ENCODE measurements at places on chromosomes 2 and 18.
A peak's percentile ranks its signal among the peaks of the same experiment; 100 is the strongest.

DNA sequence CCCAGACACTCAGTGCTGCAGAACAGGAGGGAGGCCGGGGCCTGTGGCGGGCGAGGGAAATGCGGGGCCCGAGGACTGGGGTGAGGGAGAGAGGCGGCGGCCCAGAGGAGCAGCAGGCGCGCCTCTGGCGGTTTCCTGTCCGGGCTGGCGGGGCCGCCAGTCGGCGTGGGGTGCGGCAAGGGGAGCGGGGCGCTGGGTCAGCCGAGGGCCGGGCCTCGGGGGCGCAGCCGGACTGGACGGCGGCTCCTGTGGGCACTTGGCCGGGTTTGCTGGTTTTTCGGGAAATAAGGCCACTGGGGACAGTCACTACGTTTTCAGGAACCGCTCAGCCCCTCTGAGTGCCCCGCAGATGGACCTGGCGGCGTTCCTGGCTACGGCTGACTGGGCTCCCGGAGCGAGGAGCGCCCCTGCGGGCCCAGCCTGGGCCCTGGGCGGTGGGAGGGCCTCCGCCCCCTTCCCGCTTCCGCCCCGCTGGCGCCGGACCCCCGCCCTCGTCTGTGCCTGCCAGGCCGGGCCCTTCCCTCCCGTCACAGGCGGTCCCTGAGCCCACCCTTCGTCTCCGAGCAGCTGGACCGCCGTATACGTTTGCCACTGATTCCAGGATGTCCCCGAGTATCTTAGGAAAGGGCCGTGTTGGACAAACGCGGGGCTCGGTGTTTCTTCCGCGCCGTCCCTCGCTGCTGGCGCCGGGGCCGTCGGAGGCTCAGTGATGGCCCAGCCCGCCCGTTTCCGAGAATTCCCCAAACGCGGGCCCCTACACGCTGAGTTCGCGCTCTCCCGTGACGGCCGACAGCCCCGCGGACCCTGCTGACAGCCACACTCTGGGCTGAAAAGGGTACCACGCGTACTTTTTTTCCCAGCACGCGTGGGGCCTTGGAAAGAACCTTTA is 84.6 kb downstream of the FAM210A start:
- DNase-seq, result no peak

DNA sequence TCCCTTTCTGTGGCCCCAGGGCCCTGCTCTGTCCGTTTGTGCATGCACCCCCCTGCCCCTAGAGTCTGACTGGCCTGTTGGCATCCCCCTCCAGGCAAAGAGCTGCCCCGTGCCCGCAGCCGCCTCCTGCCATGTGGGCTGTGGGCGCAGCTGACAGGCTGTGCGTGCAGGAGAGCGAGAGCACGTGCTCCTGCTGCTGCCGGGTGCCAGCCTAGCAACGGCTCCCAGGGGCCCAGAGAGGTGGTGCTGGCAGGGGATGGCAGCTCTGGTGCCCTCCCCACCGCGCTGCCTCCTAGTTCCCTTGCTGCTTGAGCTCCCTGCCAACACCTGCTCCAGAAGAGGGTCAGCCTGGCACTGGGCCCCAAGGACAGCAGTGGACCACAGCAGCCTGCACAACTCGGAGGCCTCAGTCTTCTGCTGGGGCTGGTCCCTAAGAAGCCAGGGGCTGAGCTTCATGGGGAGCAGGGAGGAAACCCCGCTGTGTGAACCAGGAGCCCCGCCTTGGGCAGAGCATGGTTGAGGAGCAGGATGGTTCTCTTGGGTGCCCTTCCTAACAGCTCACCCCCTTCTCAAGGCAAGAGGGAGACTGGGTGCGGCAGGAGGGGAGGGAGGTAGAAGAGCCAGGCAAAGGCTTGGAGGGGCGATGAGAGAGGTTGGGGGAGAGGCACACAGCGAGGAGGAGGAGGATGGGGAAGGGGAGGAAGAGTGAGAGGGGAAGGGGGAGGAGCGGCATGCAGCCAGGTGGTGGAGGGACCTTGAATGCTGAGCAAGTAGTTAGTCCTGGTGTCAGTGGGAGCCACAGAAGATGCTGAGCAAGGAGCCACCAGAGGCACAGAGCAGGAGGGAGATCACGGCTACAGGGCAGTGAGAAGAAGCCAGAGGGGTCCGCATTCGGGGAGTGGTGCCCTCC is 23.8 kb upstream of the PTMA start:
- DNase-seq, result no peak

DNA sequence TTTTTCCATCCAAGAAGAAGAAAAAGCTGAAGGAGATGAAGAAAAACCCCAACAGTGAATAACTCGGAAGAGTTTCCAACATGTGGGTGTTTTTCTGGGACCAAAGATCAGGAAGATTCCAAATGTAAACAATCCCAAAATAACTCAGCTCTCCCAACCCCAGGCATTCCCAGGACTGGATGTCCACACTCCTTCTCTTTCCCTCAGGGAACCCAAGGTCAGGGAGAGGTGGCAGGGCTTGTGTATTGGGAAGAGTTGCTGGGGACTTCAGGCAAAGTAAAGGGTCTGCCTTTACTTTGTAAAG is 268.0 kb downstream of the DYSF start:
- DNase-seq, result no peak

- DNase-seq, result no peak
Observed at GRCh38 chr2:170165129-170165528, 12.8 kb upstream of the MYO3B start.

DNA sequence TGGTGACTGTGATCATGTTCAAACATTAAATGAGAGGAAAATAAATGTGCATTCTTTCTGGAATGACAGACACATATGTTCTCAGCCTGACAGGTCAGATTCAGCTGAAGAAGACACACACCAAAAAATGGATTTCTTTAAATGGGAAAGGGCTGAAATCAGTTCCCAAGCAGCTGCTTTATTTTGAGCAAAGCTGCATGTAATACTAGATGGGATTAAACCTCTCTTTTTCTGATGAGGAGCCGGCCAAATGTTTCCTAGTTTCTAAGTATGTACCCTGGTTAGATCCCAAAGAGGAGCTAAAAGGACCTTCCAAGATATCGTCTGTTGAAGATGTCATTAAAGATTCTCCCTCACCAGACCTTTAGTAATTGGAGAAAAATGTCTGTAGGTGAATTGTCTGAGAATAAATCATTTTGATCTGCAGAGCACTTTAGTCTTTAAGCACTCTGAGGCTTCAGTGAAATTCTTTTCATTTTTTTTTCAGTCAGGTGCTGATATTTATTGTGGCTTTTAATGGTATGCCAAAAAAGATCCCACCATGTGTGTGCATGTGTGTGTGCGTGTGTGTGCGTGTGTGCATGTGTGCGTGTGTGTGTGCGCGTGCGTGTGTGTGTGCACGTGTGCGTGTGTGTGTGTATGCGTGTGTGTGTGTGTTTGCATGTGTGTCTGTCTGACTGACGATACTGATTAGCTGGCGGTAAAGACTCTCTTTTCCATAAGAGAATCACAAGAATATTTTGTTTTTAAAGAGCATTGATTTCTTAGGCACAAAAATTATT is 175.8 kb downstream of the IRS1 start:
- no peak for DNase-seq

- DNase-seq, result peak; percentile 89
Observed at GRCh38 chr18:77106331-77106730, 26.3 kb downstream of the MBP start.

- DNase-seq, result no peak
Observed at GRCh38 chr2:189582809-189583192, 2.2 kb upstream of the SLC40A1 start.

DNA sequence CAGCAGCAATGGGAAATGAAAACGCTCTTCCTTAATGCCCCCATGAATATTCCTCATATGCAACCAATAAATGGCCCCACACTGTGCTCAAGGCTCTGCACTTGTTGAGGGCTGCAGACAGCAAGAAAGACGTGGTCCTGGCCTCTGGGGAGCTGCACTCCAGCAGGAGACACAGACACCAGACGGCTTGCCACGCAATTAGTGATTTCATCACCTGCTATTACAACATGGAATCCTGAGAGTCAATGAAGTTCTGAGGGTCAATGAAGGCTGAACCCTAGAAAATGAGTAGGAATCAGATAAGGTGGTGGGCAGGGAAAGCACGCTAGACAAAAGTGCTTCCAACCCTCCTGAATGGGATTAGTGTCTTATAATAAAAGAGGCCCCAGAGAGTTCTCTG is 18.9 kb downstream of the CREG2 start:
- no peak for DNase-seq

DNA sequence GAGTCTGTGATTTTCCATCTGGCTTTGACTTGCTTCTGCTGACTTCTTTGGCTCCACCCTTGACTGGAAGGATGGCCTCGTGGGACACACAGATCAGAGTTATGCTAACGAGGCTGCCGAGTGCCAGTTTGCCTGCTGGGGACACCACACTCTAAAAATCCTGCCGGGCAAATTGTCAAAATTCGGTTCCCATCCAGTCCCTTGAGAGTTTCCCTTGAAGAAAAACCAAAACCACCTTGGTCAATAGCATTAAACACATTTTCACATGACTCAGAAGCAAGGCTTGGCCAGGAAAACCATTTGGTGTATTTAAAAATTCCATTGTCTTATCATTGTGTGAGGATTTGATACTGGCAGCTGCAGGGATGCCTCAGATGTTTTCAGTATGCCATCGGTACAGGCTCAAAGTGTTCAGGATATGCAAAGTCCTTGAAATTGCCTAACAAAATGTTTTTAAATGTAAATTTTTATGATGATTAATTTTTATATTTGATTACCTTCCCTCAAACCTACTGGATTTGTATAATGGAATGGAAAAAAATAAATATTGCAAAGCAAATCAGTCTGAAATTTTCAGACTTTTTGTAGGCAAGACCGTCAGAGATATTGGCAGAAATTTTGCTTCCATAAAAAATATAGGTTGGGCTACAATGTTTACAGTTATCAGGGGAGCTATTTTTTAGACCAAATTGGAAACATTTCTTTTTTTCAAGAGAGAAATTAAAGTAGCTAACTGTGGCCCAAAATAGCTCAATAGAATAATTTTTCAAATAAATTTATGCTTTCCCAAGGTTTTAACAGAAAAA is 41.6 kb downstream of the KCNE4 start:
- no peak for DNase-seq

DNA sequence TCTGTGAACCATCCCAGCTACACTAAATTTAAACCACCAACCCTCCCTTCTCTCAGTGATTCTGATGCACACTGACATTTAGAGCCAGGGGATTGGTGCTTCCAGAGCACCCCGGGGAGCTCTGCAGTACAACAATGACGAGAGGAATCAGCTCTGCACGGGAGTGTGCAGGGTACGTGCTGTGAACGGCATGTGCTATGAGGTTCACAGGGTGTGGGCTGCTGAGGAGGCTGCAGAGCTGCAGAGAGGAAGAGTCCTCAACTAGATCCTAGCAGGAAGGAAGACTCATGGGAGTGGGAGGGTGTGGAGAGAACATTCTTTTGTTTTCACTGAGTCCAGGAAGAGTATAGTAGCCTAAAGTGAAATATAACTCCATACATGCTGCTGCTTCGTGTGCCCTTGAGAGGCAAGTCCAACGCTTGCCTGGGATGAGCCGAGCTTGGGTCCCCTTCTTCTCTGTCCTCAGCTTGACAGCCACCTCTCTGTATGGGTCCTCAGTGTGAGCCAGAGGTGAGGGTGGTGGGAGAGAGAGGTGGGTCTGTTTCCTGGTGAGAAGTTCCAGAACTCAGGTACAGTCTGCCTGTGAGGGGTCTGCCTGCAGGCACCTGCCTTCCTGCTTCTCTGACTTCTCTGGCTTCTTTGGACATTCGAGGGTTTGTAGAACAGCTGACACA is 118.8 kb downstream of the CTIF start:
- DNase-seq, result no peak

DNA sequence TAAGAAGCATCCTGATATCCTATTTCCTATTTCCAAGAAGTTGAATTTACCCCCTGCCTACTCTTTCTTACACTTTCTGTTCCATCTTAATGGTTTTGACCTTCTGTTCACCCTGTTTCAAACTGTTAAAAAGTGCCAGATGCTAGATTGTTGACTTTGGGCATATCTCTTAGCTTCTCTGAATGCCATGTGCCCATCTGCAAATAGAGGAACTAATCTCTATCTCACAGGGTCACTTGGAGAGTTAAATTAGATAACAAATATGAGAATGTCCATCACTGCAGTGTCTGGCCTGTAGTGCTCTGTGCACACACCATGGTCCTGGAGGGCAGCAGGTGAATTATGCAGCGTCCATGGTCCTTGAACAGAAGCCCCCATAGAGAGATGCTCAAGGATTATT is 83.8 kb downstream of the LRATD1 start:
- DNase-seq, result no peak

DNA sequence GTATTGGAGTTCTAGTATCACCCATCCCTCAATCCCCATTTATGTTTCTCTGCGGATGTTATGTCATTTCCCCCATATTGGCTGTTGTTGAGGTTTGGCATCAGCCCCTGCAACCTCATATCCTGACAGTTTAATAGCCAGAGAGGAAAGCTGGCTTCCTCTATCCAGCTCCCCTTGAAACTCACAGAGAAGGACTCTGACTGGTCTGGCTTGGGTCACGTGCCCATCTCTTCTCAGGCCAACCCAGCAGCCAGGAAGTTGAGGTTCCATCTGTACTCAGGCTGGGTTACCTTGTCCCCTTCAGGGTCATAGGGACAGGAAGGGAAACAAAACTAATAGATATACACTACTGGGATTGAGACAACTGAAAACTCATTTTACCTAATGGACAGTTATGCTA is 148.0 kb upstream of the SLC14A2 start:
- DNase-seq, result no peak

DNA sequence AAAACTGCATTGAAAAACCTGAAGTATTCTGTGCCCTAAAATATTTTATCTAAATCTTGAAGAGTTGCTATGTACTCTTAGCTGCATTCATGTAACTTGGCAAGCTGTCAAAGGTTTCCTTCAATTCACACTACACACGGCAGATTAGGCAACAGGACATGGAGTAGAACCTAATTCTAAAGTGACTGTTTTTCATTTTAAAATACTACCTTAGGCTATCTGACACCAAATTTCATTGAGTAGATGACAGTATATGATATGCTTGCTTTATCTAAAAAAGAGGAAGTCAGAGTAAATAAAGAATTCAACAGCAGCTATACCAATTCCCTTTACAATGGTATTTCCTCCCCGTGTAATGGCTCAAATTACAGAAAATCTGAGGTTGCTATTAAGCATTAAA is 45.4 kb downstream of the EXOC6B start:
- no peak for DNase-seq

DNA sequence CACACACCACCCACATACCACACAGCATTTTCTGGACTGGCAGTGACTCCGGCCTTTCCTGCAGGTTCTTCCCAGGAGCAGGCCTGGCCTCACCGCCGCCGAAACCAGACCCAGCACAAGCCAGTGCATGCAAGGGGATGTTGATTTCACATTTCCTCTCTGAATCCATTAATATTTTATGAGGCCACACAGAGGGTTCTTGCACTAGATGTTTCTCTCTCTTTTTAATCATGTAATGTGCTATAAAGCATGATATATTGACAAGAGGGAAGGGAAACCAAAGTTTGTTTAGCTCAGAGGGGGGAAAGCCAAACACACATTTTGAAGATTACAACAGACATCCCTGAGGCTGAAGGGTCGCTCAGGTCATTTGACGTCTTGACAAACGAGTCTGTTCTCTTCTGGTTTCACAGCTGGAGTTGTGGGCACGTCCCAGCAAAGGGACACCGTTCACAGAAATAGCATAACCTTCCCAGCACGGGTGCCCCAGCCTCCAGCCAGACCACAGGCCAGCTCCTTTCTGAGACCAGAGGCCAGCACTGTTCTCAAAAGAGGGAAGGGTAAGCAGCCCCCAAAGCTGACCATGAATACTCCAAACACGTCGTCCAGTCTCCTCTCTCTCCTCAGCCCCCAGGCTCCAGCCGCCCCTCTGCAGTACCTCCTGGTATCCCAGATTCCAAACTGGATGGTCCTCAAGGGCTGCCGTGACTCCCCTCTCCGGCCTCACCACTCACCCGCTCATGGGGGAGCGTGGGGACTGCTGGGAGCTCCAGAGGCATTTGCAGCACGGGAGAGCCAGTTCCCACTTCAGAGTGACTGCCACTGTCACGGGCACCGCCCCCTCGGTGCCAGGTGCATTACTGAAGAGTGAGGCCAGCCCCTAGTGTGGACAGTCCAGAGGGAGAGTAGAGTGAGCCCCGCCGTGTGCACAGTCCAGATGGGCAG is 340.3 kb upstream of the SALL3 start:
- DNase-seq, result no peak

Data from activated CD8-positive, alpha-beta T cell treated with anti-CD3 and anti-CD28 coated beads for 36 hours (primary cell).